GM03348 (cell line): ENCODE measurements at places on chromosomes 1 and 21.

GRCh38 chr1:16073490-16074119, at the start of gene FAM131C:
TSS of gene FAM131C (minus strand) at chr1:16073651. CDS start at chr1:16073442, 209 bp downstream.
- DNase-seq, result peak; percentile 83

GRCh38 chr1:228666686-228667623, 68.3 kb upstream of the RHOU start:
- no peak for DNase-seq

- peak; percentile 68 for DNase-seq
Measured at GRCh38 chr1:241934201-241934848, 23.2 kb upstream of the BECN2 start.

- no peak for DNase-seq
Measured at GRCh38 chr1:118101999-118102398, 83.0 kb downstream of the SPAG17 start.

DNA sequence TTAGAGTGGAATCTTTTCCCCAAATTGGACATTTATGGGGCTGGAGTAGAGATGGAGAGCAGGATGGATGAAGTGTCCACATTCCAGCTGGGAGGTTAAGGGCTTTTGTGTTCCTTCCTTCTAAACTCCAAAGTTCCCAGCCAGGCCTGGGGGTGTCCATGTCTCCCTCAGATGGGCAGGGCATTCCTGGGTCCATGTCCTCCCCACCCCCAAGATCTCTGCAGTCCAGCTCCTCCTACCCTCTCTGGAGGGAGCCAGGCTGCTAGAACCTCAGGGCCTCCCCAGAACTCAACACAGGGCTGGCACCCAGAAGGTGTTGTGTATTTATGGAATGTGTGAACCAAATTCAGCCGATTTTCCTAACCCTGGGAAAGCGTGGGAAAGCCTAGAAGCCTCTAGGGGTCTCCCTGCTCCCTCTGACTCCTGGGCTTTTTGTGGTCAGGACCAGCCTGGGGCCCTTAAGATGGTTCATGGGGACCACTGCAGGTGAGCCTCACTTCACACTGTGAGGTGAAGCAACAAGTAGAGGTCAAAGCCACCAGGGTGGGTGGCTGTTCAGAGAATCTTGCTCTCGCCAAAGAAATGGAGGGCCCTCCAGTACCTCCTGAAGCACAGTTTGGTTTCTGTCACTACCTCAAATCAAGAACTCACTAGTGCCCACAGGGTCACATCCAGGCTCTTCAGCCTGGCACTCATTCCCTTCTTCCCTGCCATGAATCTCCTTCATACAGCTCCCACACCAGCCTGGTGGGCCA, 54.8 kb downstream of the GLIS1 start:
- DNase-seq, result no peak

DNA sequence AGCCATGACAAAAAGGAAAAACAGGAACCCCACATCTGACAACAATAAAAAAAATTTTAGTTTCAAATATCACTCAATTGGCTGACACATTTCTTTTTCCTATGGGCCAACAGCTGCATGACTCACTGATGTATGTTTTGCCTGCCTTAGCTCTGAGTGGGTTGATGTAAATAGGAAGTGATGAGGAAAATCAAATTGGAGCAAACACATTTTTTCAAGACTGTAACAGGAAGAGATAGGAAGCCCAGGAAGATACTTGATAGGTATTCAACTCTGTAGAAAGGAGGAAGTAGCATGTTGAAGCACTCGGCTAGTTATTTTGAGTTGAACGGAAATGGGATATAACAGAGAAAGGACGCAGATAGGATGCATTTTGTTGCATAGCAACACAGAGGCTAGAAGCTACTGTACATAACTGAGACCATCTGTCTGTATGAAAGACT, 168.0 kb upstream of the NR5A2 start:
- peak; percentile 42 for DNase-seq

- peak; percentile 15 for DNase-seq
Measured at GRCh38 chr1:41240781-41241353, 1.2 kb downstream of the SCMH1 start.

DNA sequence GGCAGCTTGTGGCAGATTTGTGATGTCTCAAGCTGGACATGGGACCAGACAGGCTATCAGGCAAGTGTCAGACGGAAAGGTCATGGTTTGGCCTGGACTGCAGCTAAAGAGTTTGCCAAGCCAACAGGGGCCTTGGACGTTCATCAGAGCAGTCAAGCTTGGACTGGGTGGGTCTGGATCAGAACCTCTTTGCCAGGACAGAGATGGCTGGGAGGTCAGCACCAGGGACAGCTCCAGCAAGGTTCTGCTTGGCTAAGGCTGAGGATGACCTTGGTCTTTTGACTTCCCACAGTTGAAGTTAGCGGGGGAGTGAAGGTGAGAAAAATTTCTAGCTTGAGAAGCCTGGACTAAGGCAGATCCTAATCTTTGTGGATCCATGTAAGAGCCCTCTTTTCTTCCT, 68.1 kb downstream of the GRIK3 start:
- no peak for DNase-seq

- peak; percentile 20 for DNase-seq
Measured at GRCh38 chr1:28646040-28646439, 2.4 kb upstream of the RNU11 start.

- DNase-seq, result no peak
Measured at GRCh38 chr1:5388622-5389021, 603.6 kb downstream of the NPHP4 start.

DNA sequence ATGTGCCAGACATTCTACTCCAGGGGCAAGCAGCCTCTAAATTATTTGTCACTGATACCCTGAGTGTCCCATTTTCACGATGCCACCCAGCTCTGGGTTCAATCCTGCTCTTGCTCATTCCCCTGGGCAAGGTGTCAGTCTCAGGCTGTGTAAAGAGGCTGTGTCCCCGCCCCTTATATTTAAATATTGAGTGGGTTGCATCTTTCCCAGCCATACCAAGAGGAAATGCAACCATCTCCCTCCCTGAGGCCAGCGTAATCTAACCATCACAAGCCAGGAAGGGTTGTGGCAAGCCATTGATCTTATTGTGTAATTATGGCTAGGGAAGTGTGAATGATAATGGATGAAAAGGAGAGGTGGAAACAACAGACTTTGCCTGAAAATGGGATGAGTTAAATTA, 54.7 kb upstream of the CLDN14 start:
- no peak for DNase-seq

DNA sequence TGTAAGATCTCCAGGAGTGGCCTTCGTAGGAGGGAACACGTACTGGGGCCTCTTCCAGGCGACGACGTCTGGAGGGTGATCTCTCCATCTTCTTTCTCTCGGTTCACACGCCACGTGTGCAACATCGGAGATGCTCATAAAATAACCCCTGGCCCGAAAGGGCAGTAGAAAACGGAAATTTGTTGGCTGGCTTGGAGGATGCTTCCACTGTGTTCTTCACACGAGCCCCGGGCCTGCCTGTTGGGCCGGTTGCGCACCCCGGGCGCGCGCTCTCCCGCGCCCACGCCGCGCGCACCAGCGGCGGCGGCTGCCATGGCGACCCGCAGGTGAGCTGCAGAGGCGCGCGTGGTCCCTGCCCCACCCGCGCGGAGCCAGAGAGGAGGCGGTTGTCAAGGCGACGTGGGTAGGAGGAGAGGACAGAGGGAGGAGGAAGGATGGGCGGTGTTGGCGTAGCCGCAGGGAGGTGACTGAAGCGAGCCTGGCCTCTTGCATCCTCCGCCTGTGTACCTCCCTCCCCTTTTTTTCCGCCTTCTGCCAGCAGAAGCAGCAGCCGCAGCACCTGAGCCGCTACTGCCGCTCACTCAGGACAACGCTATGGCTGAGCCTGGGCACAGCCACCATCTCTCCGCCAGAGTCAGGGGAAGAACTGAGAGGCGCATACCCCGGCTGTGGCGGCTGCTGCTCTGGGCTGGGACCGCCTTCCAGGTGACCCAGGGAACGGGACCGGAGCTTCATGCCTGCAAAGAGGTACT, at the start of gene ELAPOR1:
Gene ELAPOR1, plus strand, starts transcription at position 526 of the 752 bp plus-strand sequence. Its CDS starts 69 bp downstream, at position 595.
- DNase-seq, result peak; percentile 44

GRCh38 chr1:25460020-25460419, 29.3 kb downstream of the MACO1 start:
- DNase-seq, result no peak

DNA sequence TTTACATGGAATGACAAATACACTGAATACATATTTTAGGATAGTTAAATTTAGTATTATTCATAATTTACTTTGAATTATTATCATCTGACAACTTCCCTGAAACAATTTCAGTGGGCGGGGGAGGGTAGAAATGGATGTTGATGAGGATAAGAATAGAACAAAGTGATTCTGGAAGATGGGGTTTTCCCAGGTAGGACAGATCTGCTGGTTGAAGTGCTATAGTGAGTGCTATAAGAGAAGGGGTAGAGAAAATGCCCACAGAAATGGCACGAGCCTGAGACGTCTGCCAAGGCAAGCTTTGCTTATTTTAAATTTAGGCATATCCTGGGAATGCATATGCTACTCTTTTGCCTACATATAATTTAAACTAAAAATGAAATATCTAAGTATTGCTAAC, 3.2 kb downstream of the CFH start:
- no peak for DNase-seq

GRCh38 chr1:121522061-121522759, 337.4 kb downstream of the SRGAP2C start:
- no peak for DNase-seq

DNA sequence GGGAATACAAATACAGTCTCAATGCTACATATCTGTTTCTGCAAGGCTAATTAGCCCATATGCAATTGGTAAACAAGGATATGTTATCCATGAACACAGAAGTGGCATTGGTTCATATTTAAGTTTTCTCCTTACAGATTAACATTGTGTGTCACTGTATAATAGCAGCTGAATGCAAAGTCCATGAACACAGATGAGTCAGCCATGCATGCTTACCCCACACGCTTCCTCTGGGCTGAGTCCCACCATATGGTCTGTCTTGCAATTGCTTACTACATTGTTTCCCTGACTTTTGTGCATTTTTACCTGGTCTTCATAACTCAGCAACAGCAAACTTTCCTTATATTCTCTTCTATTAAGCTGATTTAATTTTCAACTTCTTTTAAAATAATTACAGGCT, 41.5 kb upstream of the TSNAX start:
- peak; percentile 25 for DNase-seq

- peak; percentile 11 for DNase-seq
Measured at GRCh38 chr1:76865696-76866286, 1.5 kb upstream of the ST6GALNAC5 start.

DNA sequence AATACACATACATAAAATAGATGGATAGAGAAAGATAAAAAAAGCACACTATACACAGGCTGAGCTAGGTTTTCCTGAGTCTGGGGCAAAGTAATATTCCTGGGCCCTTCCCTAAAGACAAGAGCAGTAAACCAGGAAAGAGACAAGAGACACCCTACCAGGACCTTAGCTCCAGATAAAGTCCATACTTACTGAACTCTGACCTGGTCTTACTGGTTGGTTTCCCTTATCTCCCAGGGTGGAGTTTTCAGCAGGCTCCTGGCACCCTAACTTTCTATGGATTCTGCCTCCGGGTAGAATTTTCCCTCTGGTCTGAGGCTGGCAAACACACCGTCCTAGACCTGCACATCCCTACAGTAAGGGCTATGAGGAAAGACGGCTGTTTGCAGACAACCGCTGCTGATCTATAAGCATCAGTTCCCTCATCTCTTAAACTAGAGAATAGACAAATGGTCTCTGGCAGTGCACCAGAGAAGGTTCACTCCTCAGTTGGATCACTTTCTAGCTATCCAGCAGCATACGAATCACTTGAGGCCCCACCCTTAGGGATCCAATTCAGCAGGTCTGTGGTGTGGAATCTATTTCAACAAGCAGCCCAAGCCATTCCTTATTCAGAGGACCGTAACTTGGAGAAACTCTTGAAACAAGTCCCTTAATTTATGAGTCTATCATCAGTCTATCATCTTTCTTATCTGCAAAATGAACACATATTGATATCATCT, 52.0 kb downstream of the ARHGEF11 start:
- no peak for DNase-seq

DNA sequence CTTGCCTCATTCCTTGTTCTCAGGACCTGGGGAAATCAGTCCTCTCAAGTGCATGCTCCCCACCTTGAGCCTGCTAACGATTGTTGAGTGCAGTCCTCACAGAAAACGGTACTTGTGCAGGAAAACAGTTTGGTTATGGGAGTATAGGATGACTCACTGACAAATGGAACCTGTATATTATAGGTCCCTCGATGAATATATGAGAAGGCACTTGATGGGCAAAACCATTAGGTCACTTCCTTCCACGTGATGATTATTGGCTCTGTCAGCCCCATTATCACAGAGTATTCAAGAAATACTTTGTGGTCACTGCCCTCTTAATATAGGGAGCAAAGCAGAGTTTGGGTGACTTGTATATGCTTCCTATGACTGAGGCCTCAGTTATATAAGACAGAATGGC, 6.2 kb downstream of the CCDC17 start:
- DNase-seq, result no peak

GRCh38 chr1:59730302-59730701, 84.4 kb upstream of the HOOK1 start:
- DNase-seq, result peak; percentile 61

DNA sequence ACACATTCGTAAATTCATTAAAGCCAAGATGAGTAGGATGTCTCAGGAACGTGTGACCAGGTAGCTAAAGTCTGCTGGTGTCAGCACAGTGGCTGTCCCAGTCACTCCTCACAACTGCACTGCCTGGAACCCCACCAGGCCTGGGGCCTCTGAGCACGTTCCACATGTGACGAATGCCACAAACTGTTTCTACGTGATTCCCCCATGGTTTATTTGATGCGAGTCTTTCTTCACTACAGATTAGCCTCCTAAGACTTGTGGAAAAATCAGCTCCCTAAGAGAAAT, 33.2 kb downstream of the PRDM15 start:
- no peak for DNase-seq

DNA sequence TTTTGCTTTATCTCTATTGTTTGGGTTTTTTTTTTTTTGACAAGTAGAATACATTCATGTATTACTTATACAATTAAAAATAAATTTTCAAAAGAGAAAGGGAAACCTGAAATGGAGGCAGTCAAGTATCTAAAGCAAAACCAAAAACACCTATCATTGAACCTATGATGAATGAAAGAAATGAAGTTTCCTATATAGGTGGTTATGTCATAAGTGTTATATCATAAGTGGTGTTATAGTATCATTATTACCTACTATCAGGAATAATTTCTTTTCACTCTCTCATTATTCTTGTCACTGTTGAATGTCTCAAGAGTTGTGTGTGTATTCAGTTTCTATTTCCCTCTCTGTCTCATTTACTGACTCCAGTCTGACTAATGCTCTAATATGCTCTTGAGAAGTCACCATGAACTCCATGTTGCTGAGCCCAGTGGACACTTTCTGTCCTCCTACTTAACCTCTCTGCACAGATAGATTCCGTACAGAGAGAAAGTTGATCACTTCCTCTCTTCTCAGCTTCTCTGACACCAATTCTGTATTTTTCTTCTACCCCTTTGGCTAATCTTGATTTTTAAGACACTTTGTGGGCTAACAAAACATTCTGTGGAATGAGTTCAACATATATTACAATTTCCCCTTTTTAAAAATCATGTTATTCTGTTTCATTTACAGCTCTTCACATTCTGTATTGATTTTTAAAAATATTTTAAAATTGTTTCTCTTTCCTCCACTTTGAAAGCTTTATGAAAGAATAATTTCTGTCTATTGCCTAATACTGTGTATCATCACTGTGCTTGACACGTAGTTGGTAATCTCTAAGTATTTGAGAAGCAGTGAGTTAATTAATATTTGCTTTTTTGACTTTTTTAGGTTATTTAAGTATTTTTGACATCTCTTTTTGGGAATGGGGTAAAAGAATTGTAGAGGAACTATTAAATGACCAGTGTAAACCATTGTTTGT, 50.1 kb downstream of the RASAL2 start:
- no peak for DNase-seq
